ENCODE measurements at places on chromosomes 12 and 14.

GRCh38 chr12:17793854-17794253, 296.1 kb downstream of the RERGL start:
- DNase-seq: no peak

DNA sequence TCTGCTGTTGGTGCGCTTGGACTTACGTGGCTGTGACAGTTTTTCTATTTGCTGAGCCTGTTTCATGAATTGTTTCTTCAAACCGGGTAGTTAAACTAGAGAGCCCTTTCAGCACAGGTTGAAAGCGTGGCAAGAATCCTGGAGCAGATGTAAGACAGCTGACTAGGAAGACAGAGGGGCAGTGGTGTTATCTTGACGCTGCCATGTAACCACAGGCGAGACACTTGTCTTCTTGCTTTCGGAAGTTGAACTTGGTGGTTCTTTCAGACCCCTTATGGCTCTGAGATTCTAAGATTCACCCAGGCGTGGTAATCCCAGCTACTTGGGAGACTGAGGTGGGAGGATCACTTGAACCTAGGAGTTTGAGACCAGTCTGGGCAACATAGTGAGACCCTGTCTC, 4.3 kb downstream of the EMP1 start:
- DNase-seq: no peak

DNA sequence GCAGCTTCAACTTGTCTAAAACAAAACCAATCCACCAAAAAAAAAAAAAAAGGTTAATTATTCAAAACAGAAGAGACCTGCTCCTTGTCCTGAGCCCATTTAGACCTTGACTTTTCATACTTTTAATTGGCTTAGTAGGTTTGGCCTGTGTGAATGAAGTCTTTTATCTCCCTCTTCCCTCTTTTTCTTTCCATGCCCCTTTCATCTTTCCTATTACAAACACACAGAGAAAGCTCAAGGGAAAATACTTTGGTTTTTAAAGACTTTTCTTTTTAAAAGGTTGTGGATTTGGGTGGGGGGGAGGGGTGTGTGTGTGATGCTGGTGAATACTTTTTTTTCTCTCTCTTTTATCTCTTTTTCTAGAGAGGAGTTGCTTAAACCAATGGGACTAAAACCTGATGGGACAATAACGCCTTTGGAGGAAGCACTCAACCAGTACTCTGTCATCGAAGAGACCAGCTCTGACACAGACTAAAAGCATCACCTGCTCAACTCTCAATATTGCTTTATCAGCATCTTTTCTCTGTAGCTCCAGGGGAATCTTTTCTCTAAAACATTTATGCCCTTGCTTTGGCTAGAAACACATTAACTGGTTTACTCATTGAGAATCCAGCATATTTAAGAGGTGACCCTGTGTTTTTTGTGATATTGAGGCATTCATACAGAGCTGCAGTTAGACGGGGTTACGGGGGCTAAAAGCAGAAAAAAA, 70.0 kb upstream of the TMEM263 start:
- DNase-seq: no peak

DNA sequence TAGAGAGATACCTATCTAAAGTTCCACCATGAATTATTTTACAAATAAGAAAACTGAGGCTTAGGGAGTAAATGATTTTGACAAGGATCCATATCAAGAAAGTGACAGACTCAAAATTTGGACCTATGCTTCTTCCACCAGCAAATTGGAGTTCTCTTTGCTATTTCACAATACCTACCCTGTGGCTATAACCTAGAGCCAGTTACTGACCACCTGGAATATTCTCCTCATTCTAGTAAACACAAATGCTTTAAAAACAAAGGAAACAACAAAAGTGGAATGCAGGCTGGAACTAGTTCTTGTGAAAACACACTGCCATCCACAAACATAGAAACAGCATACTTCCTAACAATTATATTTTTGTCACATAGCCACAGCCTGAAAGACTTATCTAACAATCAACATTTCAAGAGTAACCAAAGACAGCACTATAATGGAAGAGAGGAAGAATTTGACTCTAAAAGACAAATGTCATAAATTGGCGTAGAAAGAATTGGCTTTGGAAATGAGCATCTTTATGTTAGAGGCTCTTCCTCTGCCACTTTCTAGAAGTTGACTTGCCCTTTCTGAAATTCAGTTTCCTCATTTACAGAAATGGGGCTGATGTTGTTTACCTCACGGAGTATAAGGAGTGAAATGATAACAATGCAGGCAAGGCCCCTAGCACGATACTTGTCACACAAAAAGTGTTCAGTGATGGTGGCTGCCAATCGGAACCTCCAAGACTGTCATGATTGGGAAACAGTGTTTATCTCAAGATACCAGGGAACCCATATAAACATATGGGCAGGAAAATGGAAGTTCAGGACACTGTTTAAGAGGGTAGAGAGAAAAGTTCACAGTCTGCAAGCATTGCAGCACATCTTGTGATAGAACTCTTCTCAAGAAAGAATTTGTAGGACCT, 138.6 kb upstream of the LGR5 start:
- DNase-seq: no peak

DNA sequence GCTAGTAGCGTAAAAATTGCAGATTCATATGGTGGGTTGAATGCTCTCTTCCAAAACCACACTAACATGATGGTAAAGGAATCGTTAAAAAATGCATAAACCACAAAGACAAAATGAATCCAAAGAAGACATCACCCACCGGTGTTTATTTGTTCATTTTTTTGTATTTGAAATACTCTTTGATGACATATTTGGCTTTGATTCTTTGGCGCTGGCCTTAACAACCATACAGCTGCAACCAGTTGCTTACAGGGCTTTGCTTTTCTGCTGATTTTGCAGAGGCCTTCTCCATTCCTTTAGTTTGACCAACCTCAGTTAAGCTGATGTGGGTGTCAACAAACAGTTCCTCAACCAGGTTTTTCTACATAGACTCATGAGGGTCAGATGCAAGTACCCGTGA, 103.5 kb downstream of the CACNA1C start:
- no peak for DNase-seq

GRCh38 chr12:105485321-105485910, 154.9 kb downstream of the C12orf75 start:
- DNase-seq: no peak

- no peak for DNase-seq
These were observed 17.8 kb downstream of the POMT2 start for GRCh38 chr14:77302926-77303325.

GRCh38 chr12:47218191-47218654, 138.5 kb upstream of the AMIGO2 start:
- DNase-seq: no peak

- DNase-seq: no peak
These were observed 26.6 kb downstream of the NINJ2 start for GRCh38 chr12:636632-637031.

- DNase-seq: no peak
These were observed 13.4 kb downstream of the ISM2 start for GRCh38 chr14:77485256-77485655.

- DNase-seq: no peak
These were observed 290.4 kb upstream of the TBX3 start for GRCh38 chr12:114974333-114974732.

- no peak for DNase-seq
These were observed 17.4 kb downstream of the PAWR start for GRCh38 chr12:79673354-79673753.

DNA sequence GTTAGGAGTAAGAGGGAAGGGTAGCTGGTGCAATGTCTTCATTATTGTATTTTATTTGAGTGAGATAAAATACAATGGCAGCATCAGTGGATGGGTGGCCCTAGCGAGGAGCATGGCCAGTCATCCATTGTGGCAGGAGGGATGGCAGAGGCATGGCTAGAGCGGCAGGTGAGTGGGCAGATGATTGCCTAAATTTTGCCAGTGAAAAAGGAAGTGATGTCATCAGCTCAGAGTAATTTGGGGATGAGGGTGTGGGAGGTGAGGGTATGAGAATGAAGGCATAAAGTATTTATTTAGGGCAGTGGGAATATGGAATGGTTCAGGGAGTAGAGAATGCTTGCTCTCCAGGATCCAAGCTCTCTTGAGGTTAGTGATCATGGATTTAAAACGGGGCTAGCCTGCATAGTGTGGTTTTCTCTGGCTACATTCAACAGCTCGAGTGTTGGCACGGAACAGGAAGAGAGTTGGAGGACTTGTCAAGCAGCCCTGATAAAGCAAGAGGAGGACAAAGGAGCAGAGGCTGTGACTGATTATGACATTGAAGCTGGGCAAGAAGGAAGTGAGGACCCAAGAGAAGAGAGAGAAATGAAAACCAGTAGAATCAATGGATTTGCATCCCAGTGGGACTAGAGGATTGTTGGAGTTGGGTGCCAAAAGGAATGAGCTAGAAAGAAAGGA, 18.7 kb upstream of the SERPINA6 start:
- no peak for DNase-seq

- DNase-seq: no peak
These were observed 30.4 kb downstream of the CDC42BPB start for GRCh38 chr14:103026988-103027387.

DNA sequence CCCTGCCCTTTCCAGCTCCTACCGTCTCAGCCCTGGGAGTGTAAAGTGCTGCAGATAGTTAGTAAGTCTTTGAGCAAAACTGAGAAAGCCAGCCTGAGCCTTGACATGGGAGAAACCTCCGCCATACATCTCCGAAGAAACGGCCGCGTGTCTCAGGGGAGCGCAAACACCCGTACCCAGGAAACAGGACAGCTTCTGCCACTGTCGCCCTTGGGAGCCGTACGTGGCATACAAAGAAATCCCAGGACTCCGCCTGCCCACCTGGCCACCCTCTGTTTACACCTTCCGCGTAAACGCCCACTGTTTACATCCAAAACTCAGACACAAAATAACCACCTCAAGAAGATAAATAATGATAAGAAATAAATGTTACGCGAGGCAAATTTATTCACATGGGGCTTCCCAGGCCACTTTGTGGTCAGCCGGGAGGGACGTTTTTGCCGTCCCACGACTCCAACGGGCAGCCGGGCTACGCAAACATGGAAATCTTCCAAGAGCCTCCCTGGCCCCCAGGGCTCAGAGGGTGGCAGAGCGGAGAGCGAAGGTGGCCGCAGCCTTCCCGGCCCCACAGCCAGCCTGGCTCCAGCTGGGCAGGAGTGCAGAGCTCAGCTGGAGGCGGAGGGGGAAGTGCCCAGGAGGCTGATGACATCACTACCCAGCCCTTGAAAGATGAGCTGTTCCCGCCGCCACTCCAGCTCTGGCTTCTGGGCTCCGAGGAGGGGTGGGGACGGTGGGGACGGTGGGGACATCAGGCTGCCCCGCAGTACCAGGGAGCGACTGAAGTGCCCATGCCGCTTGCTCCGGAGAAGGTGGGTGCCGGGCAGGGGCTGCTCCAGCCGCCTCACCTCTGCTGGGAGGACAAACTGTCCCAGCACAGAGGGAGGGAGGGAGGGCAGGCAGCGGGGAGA, at the start of gene BDKRB2:
BDKRB2 (plus strand) TSS at position 689 of the 908 bp plus-strand sequence. CDS start 32,269 bp downstream, outside the sequence.
- no peak for DNase-seq

DNA sequence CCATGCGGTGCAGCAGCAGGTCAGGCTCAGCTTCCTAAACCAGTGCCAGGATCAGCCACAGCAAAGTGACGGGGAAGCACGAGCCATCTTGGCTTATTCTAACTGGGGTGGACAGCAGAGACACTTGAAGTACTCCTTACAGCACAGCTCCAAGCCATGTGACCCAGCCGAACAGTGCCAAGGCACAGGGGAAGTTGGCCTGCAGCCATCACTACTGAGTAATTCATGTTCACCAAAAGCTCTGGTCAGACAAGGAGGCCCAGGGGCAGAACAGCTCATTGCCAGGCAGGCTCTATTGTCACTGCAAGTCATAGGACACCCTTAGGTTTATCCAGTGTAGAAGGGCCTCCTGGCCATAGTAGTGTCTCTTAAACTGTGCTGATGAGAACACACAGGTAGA, 23.4 kb upstream of the SLC35F4 start:
- DNase-seq: no peak

DNA sequence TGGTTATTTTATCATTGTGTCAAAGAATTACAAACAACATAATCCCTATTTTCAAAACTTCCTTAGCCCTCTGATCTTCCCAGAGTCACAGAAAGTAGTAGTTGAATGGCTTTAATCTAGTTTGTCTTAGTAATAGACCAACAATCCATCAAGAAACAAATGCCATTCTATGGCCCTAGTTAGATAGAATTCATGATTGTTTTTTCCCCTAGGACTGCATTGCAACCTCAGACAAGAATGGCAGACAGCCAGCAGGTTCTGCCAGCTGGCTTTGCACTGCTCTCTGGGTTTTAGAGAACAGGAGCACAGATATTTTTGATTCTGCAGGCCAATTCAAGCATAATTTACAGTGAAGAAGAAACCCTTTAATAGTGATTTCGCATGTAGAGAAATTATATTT, 33.8 kb downstream of the SYT1 start:
- no peak for DNase-seq

GRCh38 chr12:42790761-42791151, 201.2 kb upstream of the PRICKLE1 start:
- no peak for DNase-seq

GRCh38 chr12:24505366-24506015, 443.4 kb downstream of the BCAT1 start:
- no peak for DNase-seq

DNA sequence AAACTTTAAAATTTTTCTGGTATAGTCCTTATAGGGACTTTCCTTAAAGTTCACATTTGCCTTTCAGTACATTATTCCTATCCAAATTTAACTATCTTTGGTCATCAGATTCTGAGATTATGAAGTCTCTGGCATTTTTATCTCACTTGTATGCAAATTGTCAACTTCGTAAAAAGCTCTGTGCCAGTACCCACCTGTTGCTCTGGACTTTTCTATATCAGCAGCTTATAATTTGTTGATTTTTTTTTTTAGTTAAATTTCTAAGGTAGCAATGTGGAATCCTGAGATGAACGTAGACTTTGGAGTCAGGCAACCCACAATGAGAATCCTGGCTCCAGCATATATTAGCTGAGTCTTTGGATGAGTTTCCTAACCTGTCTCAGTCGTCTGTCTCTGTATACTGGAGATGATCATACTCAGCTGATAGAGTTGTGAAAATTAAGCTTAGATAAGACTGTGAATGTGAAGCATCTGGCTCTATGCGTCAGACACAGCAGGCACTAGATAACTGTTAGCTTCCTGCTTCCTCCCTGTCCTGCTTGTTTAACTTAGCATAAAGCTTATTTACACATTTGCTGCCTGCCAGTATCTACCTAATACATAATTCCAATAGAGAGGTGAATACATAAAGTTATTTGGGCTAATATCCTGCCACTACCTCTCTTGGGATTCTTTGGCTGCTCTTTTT, 59.8 kb downstream of the MARK3 start:
- DNase-seq: no peak

DNA sequence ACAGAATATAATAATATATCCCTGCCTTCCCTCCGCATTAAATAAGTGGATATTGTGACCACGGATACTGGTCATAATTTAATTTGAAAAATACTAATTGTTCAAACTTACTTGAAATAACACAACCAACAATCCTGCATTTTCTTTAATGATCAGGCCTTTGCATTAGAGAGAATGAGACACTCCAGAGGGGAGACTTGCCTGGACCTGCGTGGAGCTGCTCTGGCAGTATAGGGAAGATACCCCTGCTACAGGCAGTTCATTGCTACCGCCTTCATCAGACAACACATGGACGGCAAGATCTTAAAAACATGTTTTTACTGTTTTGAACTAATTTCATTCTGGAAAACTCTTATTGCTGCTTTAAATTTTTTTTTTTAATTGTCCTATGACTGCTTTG, 211.0 kb upstream of the FAR2 start:
- DNase-seq: no peak

GRCh38 chr12:103640831-103641230, 53.8 kb downstream of the STAB2 start:
- DNase-seq: no peak

- DNase-seq: no peak
These were observed 32.1 kb downstream of the DEPDC4 start for GRCh38 chr12:100234591-100235304.

Measured in stimulated activated CD4-positive, alpha-beta T cell treated with anti-CD3 and anti-CD28 coated beads, TNF-alpha, amount 100 ng/mL, for 4 hours (primary cell).